ENCODE measurements at places on chromosomes 7 and 10.

DNA sequence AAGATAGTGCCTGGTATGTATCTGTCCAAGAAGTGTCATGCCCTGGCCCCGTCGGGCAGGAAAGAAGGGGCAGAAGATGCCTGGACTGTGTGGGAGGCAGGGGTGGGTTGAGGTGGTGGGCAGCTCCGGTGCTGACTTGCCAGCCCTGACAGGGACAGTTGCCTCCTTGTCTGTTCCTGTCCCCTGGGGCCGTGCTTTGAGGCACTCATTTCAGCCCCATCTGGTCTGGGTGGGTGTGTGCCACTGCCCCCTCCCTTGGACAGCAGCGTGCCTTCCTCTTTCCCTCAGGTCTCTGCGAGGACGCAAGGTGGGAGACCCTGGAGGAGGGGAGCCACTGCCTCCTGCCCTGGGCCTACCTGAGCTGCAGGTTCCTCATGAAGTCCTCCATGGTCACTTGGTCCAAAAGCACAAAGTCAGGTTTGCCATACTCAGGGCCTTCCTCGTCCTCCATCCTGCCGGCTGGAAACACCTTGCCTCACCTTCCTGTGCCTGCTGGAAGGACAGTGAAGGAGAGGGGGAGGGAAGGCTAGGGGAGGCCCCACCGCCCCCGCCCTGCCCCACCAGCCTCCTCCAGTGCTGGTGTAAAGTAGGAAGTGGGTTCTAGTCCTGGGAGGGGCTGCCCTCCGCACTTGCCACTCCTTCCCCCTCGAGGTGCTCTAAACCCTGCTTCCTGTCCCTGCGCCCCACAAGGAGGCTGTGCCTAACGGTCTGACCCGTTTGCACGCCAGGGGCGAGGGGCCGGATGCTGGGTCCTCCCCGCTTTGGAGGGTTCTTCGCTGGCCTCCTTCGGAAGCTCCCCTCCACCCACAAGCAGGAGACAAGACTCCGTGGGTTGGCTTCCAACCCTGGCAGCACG lies at the start of gene MYO1G:
Gene MYO1G, minus strand, starts transcription at position 505 of the 856 bp plus-strand sequence. Its CDS starts 54 bp downstream, at position 451.
- peak; percentile 79 for DNase-seq

DNA sequence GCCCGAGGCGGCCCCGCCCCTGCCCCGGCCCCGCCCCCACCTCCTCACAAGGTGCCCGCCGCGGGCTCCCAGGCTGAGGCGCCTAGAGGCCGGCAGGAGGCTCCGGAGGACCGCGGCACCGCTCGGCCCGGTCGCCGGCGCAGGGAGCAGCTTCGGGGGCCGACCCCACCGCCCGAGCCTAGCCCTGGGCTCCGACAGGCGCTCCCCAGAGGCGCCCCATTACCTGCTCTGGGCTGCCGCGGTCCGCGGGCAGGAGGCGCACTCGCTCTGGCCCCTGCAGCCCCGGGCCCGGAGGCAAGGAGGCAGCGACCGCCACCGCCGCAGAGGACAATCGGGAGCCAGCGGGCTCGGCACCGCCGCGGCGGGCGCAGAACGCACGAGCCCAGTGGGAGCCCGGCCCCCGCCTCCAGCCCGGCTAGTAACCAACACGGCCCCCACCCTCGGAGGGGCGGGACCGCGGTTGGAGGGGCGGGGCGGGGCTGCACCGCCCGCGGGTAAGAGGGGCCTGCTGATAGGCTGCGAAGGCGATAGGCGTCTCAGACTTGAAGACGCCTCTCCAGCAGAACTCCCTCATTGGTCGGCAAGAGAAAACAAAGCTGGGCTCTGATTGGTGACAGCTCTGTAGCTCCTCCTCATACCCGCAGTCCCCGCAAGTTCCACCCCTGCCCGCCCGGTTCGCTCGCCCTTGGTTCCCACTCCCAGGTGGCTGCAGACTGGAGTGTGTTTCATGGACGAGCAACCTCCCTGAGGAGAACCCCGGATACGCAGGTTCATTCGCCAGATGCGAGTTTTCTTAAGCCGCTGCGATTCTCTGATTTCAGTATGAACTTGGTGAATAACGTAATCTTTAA lies at the start of gene MPP7:
Gene MPP7, minus strand, starts transcription at position 427 of the 851 bp plus-strand sequence. CDS start 64,460 bp downstream, outside the sequence.
- peak; percentile 98 for DNase-seq

DNA sequence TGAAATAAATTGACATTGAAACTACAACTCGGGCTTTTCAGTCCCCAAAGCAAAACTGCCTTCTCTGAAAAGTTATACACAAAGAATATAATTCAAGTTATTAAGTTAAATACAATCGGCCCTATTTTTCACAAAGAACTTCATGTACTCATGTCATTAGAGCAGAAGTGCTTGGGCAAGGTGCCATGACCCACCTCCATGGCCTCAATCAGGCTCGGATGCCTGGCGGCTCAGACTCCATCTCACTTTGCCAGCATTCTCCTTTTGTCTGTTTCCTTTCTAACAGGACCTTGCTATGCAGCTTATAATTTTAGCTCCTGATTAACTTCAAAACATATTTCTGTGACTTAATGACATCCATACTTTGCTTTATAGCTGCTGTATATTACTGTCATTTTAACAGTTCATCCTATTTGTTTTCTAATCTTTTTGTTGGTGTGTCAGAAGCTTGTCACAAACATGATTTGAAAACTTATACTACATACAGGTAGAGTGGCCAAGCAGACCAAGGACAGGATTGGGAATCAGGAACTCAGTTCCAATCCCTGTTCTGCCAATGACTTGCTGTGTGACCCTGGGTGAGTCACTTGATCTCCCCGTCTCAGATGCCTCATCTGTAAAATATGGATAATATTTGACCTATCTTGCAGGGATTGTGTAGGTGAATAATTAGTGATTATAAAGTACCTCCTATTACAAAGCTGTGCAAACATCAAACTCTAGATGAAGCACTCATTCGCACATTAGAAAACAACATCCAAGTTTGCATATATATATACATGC lies 60.8 kb upstream of the ITGA8 start:
- DNase-seq: no peak

DNA sequence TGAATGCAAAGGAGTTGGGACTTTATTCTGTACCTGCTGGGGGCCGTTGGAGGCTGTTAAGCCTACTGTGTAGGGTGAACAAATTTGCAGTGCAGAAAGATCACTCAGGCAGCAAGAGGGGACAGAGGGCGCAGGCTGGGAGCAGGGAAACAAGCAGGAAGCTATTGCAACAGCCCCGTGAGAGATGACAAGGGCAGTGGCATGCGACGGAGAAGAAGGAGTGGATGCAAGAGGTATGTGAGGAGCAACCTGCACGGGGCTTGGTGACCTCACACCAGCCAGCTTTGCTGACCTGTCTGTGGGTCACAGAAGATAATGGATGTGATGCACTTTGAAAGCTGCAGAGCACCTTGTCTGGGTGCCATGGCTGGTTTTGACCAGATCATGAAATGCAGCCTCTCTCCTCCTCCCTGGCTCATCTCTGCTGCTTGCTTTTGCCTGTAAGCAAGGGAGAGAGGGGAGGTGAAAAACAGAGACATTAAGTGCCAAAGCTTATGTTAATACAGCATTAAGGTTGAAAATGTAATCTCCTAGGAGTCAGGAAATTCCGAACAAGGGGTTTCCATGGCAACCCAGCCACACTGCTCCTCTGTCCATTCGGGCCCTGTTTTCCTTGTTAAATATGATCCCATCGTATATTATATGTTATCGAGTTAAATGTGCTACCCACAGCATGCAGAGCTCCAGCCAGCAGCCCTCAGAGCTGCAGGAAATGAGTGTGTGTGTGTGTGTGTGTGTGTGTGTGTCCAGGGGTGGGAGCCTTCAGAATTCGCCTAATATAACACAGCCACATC lies 314.3 kb upstream of the ZMIZ1 start:
- DNase-seq: no peak

DNA sequence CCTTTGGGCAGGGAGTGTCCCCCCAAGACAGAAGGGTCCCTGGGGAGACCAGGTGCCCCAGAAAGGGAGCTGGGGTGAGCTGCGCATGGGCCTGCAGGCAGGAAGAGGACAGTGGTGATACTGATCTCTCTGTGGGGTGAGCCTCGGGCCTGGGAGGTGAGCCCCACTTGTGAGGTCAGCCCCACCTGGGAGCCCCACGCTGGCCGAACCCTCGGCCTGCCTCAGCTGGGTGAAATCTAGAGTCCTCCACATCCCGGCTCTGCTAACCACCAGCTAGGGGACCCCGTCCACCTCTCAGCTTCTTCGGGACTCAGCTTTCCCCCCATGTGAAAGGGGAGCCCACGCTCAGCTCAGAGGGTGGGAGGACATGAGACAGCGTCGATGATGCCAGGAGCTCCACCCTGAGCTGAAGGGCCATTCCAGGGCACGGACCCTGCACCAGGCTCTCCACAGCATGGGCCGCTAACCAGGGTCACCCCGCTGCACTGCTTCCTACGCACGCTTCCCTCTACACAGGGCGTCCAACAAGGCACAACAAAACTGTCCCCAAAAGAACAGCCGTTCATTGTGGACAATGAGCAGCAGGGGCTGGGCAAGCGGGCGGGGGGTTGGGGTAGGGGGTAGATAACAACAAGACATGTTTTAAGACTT lies 48.7 kb downstream of the CAMK2B start:
- DNase-seq: no peak

DNA sequence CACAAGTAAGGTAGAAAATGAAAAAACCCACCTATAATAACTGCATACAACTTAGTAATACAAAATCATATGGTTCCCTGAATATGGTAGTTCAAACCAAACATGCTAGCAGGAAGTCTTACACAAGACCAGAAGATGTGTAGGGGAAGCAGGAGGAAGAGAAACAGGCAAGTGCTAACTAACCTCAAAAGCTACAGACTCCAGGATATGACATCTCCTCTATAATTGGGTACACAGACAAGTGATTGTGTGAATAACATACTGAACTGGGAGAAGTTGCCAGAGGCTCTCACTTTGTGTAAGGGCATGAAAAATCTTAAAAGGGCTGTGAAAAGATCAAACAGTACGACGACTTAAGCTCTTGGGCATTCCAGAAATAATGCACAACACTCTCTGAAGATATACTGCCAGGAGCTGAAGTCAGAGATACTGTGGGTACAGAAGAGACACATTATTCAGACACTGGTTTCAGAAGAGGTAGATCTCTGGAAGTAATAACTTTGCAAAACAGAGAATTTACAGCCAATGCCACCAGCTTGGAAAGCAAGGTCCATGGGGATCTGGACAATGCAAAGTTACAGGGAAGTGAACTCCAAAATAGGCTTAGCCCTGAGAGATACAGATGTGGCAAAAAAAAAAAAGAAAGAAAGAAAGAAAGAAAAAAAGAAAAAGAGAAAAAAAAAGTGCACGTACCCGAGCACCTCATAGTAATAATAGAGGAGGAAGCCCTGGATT lies 767.2 kb downstream of the TNS3 start:
- DNase-seq: no peak

- DNase-seq: no peak
Observed at GRCh38 chr10:130967784-130968183, 343.7 kb downstream of the TCERG1L start.

DNA sequence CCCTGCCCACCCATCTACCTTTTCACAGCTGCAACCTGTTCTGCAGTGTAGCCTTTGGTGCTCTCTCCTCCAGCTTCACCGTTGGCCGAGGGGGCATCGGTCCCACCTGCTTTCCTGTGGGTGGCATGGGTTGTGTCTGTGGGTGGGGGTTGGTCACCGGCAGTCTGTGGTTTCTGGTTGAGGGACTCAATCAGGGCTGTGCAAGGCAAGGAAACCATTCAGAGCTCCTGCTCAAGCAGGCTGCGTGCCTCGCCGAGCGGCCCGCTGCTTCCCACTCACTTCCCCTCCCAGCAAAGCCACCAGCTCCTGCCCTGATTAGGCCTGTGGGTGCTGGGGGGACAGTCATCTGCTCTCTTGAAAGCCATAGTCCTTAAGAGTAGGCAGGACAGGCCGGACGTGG lies 9.8 kb downstream of the DNAJB12 start:
- no peak for DNase-seq

DNA sequence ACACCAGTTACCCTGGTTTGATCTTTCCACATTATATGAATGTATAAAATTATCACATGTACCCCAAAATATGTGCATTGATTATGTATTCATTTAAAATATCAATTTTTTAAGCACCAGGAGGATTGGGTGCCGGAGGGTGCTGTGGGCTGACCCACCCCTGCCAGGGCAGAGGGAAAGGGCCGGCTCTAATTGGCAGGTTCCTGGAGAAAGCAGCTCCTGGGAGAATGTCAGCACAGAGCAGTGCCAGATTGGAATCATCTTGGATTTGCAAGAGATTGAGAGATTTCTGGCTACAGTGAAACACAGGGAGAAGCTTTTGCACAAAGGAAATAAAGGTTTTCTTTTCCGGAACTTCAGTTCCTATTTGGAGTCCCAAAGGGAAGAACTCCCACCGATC lies 264.4 kb upstream of the TCERG1L start:
- DNase-seq: no peak

DNA sequence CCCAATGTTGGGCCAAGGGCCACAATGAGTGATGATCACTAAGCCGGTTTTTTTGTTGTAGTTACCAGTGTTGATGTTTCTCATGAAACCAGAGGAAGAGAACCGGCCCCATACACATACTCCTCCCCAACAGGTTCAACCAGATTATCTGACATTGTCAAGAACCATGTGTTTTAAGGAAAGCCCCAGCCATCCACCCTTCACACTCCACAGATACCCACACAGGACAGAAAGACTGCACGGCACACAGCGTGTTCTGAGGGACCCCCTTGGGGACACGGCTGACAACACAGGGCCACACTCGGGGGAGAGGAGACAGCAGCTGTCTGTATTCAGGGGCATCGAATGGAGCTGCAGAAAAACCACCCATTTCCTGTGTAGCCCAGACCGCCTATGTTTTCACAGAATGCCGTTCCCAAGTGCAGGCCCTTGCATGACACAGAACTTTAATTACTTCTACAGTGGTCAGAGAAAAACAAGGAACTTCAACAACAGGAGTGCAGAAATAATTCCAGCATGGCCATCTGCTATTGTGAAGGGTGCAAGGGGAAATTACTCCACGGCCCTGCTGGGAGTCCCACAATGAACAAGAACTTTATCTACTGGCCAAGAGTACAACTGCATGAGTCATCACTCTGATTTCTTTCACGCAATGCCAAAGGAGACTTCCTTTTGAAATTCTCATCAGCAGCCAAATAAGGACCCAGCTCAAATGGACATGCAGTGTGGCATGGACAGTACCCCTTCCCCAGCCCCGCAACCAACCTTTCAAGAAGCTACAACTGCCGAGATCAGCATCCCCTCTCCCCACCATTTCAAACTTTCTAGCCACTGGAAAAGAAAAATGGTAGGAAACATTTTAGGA lies 2.3 kb downstream of the KLF6 start:
- peak; percentile 80 for DNase-seq

- DNase-seq: no peak
Observed at GRCh38 chr7:105819559-105819958, 56.8 kb downstream of the ATXN7L1 start.

GRCh38 chr10:1515780-1516491 lies 221.4 kb downstream of the ADARB2 start:
- no peak for DNase-seq

Data from hematopoietic multipotent progenitor cell treated with erythropoietin and hydrocortisone succinate and interleukin-3 and kit ligand, for 8 days (in vitro differentiated cells).